Heart right ventricle (tissue), 16 donors: ENCODE measurements at places on chromosomes 4 and X. TPM values are rescaled to one million over a fixed set of nuclear protein-coding genes. Genes with fewer than 3 reads are reported as not detected.
A peak's percentile ranks its signal among the peaks of the same experiment; 100 is the strongest.

Gene PDLIM3
- total RNA-seq = 224 TPM

Gene TRPC5OS
- total RNA-seq = not detected

Gene CYTL1
- total RNA-seq = not detected

Gene CDX4
- not detected for total RNA-seq

Gene SLC6A14
- total RNA-seq = not detected

Gene GDPD2
- total RNA-seq = not detected

Gene PLP1
- 2.1 TPM for total RNA-seq

Gene ATP1B4
- 0.11 TPM for total RNA-seq

Gene TXK
- total RNA-seq = not detected

Gene NEUROG2
- not detected for total RNA-seq

Gene FGF5
- total RNA-seq = not detected

Gene SULT1E1
- not detected for total RNA-seq

Gene PPP1R2C
- not detected for total RNA-seq

Gene PAGE1
- total RNA-seq = not detected

- no peaks in the 10 kb centered on the region for H3K4me1 ChIP-seq
- H3K27ac ChIP-seq = no peak overlapping the region
- H3K4me3 ChIP-seq = no peak overlapping the region
- H3K27me3 ChIP-seq = no peaks in the 10 kb centered on the region
Measured at GRCh38 chr4:73208376-73208775, 50.2 kb downstream of the ANKRD17 start.

- no peaks in the 10 kb centered on the region for H3K27me3 ChIP-seq
- no peaks in the 10 kb centered on the region for H3K36me3 ChIP-seq
- no peak overlapping the region for H3K4me3 ChIP-seq
Measured at GRCh38 chr4:93320356-93320755, 508.2 kb upstream of the ATOH1 start.

- no peak overlapping the region for H3K27ac ChIP-seq
- no peak overlapping the region for H3K4me3 ChIP-seq
- no peaks in the 10 kb centered on the region for H3K36me3 ChIP-seq
- DNase-seq = no peak
- peaks cover 27% of the 10 kb centered on the region for H3K4me1 ChIP-seq
Measured at GRCh38 chr4:38152721-38153386, 192.7 kb downstream of the PTTG2 start.

- no peak for DNase-seq
- no peaks in the 10 kb centered on the region for H3K36me3 ChIP-seq
- no peaks in the 10 kb centered on the region for H3K27me3 ChIP-seq
- H3K4me1 ChIP-seq = no peaks in the 10 kb centered on the region
- no peak overlapping the region for H3K4me3 ChIP-seq
Measured at GRCh38 chrX:77572322-77572721, 125.1 kb downstream of the FGF16 start.

GRCh38 chr4:142671516-142671915 lies 174.6 kb downstream of the INPP4B start:
- H3K27me3 ChIP-seq = no peaks in the 10 kb centered on the region
- no peak for DNase-seq

DNA sequence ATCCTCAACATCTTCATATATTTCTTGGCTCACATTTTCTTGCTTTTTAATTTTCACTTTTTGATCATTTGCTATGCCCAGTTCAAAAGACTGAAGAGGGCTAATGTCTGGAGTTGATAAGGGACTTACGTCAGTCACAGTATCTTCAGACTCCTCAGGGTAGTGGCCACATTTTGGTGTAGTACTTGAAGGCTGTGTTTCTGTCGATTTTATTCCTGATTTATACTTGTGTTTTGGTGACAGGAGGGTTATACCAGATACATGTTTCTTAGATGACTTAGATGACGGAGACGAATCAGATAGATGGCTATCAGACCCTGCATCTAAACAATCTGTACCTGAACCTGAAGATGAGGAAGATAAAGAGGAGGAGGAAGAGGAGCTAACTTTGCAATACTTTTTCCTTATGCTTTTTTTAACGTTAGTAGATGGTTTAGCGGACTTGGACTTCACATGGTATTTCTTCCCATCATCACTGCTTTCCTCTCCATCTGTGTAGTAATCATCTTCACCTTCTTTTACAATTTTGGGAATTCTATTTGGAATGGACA lies 13.4 kb downstream of the CFAP97 start:
- no peak overlapping the region for H3K27ac ChIP-seq
- H3K27me3 ChIP-seq = no peaks in the 10 kb centered on the region
- no peaks in the 10 kb centered on the region for H3K4me1 ChIP-seq
- H3K4me3 ChIP-seq = no peak overlapping the region
- H3K36me3 ChIP-seq = no peaks in the 10 kb centered on the region
- DNase-seq = no peak

DNA sequence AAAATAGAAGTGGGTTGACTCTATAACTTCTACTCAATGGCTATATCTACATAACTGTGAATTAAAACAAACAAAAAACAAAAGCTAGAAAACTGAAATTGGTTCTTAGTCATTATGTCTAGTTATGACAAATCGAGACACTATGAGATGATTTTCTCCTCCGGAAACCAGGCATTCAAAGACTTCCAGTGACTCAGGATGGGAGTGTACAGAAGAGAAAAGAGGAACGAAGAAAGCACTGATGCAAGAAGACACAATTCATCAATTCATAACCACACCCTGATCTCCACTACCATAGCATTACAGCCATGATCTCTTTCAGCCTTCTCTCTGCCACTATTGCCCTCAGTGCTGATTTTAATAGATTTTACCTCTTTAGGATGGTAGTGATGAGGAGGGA lies 253.6 kb downstream of the CBLL2 start:
- no peak for DNase-seq
- no peak overlapping the region for H3K4me3 ChIP-seq
- H3K36me3 ChIP-seq = no peaks in the 10 kb centered on the region
- H3K4me1 ChIP-seq = no peaks in the 10 kb centered on the region
- H3K27me3 ChIP-seq = no peaks in the 10 kb centered on the region

GRCh38 chrX:47080915-47081236 lies 2.6 kb downstream of the RGN start:
- no peak overlapping the region for H3K4me3 ChIP-seq
- H3K4me1 ChIP-seq = no peaks in the 10 kb centered on the region
- DNase-seq = no peak
- H3K36me3 ChIP-seq = no peaks in the 10 kb centered on the region

GRCh38 chrX:10591363-10592335 lies 28.7 kb downstream of the MID1 start:
- H3K4me3 ChIP-seq = no peak overlapping the region
- H3K36me3 ChIP-seq = no peaks in the 10 kb centered on the region
- H3K4me1 ChIP-seq = no peaks in the 10 kb centered on the region
- DNase-seq = no peak
- no peak overlapping the region for H3K27ac ChIP-seq
- H3K27me3 ChIP-seq = no peaks in the 10 kb centered on the region

- H3K27me3 ChIP-seq = no peaks in the 10 kb centered on the region
- H3K36me3 ChIP-seq = no peaks in the 10 kb centered on the region
- no peak overlapping the region for H3K27ac ChIP-seq
- no peak overlapping the region for H3K4me3 ChIP-seq
- no peaks in the 10 kb centered on the region for H3K4me1 ChIP-seq
- no peak for DNase-seq
Measured at GRCh38 chr4:68466751-68467150, 19.5 kb downstream of the TMPRSS11E start.

DNA sequence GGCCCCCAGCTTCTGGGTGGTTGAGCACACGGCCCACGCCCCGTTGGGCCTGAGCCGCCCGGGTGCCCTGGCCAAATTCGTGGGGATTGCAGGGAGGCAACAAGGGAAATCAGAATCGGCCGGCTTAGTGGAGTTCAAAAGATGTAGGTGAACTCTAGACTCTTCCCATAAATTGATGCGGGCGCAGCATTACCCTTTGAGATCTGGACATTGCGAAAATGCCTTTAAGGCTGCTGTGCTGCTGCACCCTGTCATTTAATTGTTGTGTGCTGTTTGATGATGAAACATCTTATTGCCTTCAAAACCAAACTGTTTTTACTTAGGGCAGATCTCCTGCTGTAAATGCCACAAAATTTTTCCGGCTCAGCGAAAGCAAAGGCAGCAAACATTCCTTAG lies 409 bp upstream of the MPP1 start:
- DNase-seq = no peak
- H3K27me3 ChIP-seq = no peaks in the 10 kb centered on the region
- H3K27ac ChIP-seq = no peak overlapping the region
- H3K36me3 ChIP-seq = no peaks in the 10 kb centered on the region
- peak overlapping the region; percentile 76 for H3K4me3 ChIP-seq

- H3K36me3 ChIP-seq = no peaks in the 10 kb centered on the region
- no peaks in the 10 kb centered on the region for H3K27me3 ChIP-seq
- H3K4me3 ChIP-seq = no peak overlapping the region
Measured at GRCh38 chr4:123701131-123701575, 304.6 kb downstream of the SPRY1 start.

DNA sequence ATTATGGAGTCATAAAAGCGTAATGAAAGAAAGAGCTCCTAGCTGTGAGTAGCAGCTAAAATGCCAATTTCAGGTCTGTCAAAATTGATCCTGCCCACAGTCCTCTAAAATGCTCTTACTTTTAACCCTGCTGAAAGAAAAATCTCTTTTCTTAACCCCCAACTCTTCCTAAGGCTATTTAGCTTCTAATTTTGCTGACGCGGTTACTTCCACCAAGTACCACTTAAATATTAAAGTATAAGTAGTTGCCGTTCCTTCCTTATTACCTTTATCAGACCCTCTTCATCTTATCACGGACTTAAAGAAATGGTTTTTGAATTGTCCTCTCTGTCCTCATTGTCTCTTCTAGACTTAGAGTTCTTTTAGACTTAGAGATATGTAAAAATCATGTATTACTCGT lies 272.2 kb downstream of the FRMPD4 start:
- DNase-seq = no peak
- H3K27ac ChIP-seq = no peak overlapping the region
- no peaks in the 10 kb centered on the region for H3K27me3 ChIP-seq
- H3K4me3 ChIP-seq = no peak overlapping the region

DNA sequence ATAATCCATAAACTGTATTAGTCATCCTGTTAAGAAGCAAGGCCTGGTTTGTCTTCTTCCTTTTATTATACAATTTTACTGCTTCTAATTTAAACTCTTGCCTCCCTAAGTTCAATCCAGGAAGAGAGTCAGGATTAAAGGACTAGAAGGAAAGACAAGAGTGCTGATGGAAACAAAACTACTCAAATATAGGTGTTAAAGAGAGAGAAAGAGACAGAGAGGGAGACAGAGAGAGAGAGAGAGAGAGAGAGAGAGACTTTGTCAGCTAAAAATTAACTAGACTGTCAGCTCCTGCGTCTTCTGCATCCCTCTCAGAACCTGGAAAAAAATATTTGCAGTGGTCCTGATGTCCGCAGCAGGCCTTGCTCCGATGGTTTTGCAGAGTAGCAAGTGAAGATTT lies 13.5 kb upstream of the FGG start:
- H3K27ac ChIP-seq = no peak overlapping the region
- peaks cover 45% of the 10 kb centered on the region for H3K27me3 ChIP-seq
- no peaks in the 10 kb centered on the region for H3K36me3 ChIP-seq
- DNase-seq = no peak
- H3K4me1 ChIP-seq = peaks cover 7% of the 10 kb centered on the region
- H3K4me3 ChIP-seq = no peak overlapping the region

DNA sequence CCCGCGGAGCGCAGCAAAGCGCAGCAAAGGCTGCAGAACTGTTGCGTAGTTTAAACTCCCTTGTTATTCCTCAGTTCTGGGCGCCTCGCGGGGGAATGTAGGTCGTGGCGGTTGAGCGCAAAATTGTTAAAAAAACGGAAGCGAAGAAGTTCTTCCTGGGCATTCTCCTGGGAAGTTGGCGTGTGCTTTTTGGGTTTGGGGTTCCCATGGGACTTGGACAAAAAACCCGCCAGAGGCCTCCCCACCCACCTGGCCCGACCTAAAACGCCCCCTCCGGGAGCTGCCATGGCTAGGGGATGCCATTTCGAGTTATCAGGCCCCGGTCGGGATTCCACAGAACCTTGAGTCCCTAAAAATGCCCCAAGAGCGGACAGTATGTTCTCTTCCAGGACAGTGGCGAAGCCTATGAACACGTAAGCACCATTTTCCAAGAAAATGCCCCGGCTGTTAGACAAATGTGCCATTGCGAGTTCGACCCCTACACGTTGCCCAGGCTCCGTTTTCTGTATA lies 8.9 kb downstream of the ZIC3 start:
- H3K36me3 ChIP-seq = no peaks in the 10 kb centered on the region
- no peak overlapping the region for H3K4me3 ChIP-seq
- no peaks in the 10 kb centered on the region for H3K4me1 ChIP-seq
- no peak for DNase-seq
- peaks cover 66% of the 10 kb centered on the region for H3K27me3 ChIP-seq

GRCh38 chr4:79987401-79987800 lies 85.6 kb downstream of the ANTXR2 start:
- no peaks in the 10 kb centered on the region for H3K36me3 ChIP-seq
- H3K27ac ChIP-seq = no peak overlapping the region
- no peaks in the 10 kb centered on the region for H3K4me1 ChIP-seq
- no peak for DNase-seq
- no peaks in the 10 kb centered on the region for H3K27me3 ChIP-seq
- H3K4me3 ChIP-seq = no peak overlapping the region

- no peak overlapping the region for H3K27ac ChIP-seq
- no peaks in the 10 kb centered on the region for H3K36me3 ChIP-seq
- no peak for DNase-seq
- no peak overlapping the region for H3K4me3 ChIP-seq
Measured at GRCh38 chr4:42778349-42778748, 114.2 kb upstream of the GRXCR1 start.

- no peak overlapping the region for H3K27ac ChIP-seq
- H3K36me3 ChIP-seq = no peaks in the 10 kb centered on the region
- peaks cover 26% of the 10 kb centered on the region for H3K4me1 ChIP-seq
- no peaks in the 10 kb centered on the region for H3K27me3 ChIP-seq
Measured at GRCh38 chr4:16693641-16694040, 204.8 kb downstream of the LDB2 start.

GRCh38 chr4:107094976-107095375 lies 58.9 kb upstream of the DKK2 start:
- no peak overlapping the region for H3K4me3 ChIP-seq
- no peaks in the 10 kb centered on the region for H3K4me1 ChIP-seq
- DNase-seq = no peak
- H3K36me3 ChIP-seq = no peaks in the 10 kb centered on the region
- no peak overlapping the region for H3K27ac ChIP-seq

- DNase-seq = no peak
- H3K36me3 ChIP-seq = no peaks in the 10 kb centered on the region
- H3K27me3 ChIP-seq = no peaks in the 10 kb centered on the region
- H3K4me3 ChIP-seq = no peak overlapping the region
Measured at GRCh38 chr4:7973545-7973981, 33.9 kb upstream of the AFAP1 start.

GRCh38 chrX:155251391-155251790 lies 12.9 kb downstream of the RAB39B start:
- H3K36me3 ChIP-seq = no peaks in the 10 kb centered on the region
- no peaks in the 10 kb centered on the region for H3K27me3 ChIP-seq
- H3K4me3 ChIP-seq = no peak overlapping the region
- no peak overlapping the region for H3K27ac ChIP-seq

- no peaks in the 10 kb centered on the region for H3K36me3 ChIP-seq
- no peaks in the 10 kb centered on the region for H3K4me1 ChIP-seq
- no peak overlapping the region for H3K27ac ChIP-seq
- no peaks in the 10 kb centered on the region for H3K27me3 ChIP-seq
- no peak for DNase-seq
Measured at GRCh38 chr4:29151584-29151983, 1568.6 kb upstream of the PCDH7 start.
